ENCODE measurements at places on chromosomes 2 and 18.

GRCh38 chr2:100941646-100942240 is 60.3 kb upstream of the RPL31 start:
- no peak for DNase-seq

- DNase-seq, result no peak
Observed at GRCh38 chr18:35610089-35610488, 28.5 kb downstream of the GALNT1 start.

DNA sequence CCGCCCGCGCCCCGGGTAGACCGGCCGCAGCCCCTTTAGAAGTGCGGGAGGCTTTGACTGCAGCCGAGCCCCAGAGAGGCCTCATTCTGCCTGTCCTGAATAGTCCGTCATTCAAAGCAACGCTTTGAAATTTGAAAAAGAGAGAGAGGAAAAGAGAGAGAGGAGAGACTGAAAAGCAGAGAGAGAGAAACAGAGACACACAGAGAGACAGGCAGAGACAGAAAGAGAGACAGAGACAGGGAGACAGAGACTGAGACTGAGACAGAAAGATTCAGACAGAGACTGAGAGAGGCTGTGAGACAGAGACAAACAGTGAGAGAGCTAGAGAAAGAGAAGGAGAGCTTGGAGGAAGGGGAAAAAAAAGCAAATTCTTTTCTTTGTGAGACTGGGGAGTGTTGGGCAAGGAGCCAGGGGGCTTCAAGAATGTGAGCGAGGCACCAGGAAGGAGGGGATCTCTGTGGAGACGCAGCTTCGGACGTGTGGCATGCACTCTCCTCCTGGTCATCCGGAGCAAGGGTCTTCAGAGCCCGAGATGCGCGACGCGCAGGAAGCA is 73.1 kb downstream of the MYCN start:
- DNase-seq, result no peak

DNA sequence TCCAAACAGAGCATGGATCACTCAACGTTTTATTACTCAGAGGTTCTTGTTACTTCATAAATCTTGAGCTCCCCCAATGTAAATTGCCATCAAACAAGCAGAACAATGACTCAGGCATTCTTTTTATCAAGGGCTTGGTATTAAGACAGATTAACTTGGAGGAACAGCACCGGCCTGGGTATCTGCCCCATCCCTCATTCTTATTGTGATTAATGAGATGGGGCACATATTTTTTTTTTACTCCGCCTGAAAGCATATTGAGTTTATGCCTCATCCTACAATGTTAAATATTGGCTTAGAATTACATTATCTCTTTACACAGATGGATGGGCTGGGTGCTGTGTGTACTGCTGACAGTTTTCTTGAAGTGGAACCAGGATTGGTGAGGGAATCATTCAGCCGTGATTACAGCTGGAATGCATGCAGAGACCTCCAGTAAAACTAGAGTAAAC is 387.3 kb downstream of the CLIP4 start:
- DNase-seq, result no peak

- DNase-seq, result no peak
Observed at GRCh38 chr2:155663265-155663664, 669.3 kb downstream of the NR4A2 start.

GRCh38 chr2:135585586-135585985 is 54.3 kb downstream of the R3HDM1 start:
- DNase-seq, result no peak

- DNase-seq, result no peak
Observed at GRCh38 chr2:130729322-130730299, 741 bp downstream of the GPR148 start.

- DNase-seq, result no peak
Observed at GRCh38 chr18:29726646-29727045, 1315.9 kb downstream of the DSC3 start.

GRCh38 chr2:172288603-172289002 is 138.8 kb upstream of the ITGA6 start:
- DNase-seq, result no peak

- DNase-seq, result no peak
Observed at GRCh38 chr2:129004485-129004884, 685.8 kb upstream of the HS6ST1 start.

DNA sequence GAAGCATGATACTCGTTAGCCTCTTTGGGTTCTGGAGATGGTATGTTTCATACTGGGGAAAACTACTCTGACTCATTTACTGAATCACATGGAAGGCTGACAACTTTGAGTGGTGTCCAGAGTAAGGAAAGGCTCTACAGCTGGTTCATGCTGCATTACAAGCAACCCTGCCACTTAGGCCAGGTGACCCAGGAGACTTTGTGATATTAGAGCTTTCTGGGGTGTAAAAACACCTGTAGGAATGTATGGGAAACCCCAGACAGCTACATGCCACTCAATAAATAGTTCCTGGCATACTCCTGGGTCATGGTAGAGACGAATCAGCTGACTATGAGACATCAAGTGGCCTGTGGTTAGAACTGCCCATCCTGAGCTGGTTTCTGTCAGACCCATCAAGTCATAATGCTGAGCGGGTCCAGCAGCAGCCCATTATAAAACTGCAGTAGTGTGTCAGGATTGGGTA is 21.3 kb upstream of the TCF7L1 start:
- no peak for DNase-seq

DNA sequence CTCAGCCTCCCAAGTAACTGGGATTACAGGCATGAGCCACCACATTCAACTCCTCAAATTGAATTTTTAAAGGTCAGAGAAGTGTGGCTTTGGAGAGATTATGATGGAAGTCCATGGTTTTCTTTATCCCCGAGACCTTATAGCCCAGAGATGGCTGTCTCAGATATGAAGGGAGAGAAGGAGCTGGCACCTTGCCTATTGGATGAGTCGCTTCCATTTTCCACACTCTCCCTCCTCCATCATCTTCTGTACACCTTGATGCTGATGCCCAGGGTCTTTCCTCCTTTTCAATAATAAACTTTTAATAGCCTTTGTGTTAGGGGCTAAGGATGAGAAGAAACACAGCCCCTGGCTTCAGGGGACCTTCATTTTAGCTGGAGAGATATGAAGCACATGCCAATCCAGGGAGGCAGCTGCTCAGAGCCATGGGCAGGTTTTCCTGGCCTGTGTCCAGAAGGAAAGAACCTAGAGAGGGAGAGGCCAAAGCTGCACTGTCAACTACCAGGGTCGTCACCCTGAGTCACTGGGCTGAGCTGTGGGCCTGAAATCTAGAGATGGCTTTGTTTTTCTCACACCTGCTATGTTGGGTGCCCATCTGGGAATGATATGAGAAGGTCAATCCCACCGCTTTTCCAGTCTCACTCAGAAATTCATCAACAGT is 146.0 kb upstream of the SERTAD2 start:
- DNase-seq, result no peak

DNA sequence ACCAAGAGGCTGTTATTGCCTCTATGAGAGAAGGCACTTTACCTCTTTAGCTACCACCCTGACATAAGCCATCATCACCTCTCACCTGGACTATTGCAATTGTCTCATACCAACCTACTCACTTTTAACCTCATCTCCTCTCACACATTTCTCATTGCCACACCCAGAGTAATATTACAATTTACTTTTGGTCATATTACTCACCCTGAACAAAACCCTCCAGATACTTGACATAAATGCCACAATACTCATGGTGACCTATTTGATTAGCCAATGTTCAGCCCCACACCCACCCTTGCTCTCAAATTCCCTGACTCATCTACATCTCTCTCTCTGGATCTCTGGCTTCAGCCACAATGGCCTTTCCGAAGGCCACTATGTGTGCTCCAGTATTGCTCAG is 90.9 kb upstream of the CDH7 start:
- DNase-seq, result no peak

DNA sequence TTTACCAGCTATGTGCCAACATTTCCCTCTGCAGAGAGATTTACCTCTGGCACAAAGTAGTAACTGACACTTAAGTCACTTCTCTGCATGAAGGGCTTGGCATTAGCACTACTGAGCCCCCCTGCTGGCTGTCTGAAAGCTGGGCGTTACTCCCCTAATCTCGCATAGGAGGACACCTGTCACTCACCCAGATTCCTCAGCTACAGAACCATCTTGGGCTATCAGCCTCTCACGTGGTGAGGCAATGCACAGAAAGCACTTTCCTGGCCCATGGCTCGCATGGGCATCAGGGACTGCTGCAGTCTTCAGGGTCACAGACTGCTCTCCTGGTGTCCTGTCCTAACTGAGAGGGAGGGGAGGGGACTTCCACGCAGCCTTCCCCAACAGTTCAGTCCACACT is 12.0 kb downstream of the SERPINE2 start:
- DNase-seq, result no peak

GRCh38 chr2:105175231-105175630 is 66.3 kb upstream of the GPR45 start:
- no peak for DNase-seq

- peak; percentile 58 for DNase-seq
Observed at GRCh38 chr2:112582314-112582746, 2.1 kb upstream of the CHCHD5 start.

- DNase-seq, result no peak
Observed at GRCh38 chr18:54616220-54616848, 25.3 kb downstream of the DYNAP start.

- DNase-seq, result no peak
Observed at GRCh38 chr2:7373156-7373555, 455.9 kb downstream of the RNF144A start.

DNA sequence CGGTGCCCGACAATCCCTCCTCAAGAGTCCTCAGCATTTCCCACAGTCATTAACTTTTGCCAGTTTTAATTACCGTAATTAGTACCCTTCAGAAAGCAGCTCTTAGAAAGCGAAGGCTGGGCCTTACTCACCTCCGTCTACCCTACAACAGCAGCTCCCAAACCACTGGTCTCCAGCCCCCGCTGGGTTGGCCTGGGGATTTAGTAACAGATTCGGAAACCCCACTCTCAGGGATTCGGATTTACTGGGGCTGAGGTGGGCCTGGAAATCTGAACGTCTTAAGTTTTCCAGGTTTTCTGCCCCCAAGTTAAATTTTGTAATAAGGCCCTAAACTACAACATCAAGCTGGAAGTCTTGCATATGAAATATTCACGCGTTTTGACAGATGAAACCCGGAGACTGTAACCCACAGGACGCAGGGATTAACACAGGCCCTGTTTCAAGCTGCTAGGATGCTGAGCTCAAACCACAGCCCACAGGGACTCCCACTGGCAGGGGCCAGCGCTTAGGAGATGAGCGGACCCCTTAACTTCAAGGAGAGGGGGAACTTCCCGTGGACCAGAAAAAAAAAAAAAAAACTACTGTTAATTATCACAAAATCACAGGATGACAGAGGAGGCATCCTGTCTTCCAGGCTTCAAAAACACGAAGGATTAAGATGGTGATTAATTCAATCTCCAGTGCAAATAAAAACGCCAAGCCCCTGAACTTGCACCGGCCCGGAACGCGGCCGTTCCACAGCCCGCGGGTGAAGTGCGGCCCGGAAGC is 985 bp downstream of the ILKAP start:
- peak; percentile 4 for DNase-seq

DNA sequence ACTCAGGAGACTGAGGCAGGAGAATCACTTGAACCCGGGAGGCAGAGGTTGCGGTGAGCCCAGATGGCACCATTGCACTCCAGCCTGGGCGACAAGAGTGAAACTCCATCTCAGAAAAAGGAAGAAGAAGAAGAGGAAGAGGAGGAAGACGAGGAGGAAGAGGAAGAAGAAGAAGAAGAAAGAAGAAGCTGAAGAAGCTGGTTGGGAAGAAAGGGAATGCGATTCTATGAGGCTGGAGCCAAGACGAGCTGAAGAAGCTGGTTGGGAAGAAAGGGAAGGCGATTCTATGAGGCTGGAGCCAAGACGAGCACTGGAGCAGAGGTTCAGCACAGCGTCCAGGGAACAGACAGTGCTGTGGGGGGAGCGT is 30.3 kb upstream of the TAF1B start:
- peak; percentile 7 for DNase-seq

DNA sequence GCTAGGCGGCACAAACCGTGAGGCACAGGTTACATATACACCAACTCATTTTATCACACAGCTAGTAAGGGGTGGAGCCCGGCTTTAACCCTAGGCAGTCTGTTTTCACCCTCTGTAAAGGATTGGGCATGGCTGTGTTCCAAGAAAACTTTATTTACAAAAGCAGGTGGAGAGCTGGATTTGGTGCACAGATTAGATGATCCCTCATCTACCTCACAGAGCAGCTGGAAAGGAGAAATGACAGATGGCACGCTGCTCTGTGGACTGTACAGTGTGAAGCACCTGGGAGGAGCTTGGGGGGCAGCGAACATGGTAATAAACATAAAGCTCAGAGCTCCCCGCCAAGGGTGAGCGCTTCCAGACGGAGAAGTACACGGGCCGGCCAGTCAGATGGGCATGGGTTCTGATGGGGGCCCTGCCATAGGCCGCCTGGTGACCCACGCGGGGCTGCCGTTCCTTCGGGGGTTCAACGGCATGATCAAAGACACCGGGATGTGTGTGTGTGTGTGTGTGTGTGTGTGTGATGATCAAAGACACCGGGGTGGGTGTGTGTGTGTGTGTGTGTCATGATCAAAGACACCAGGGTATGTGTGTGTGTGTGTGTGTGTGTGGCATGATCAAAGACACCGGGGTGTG is 862 bp upstream of the TMEM177 start:
- no peak for DNase-seq

DNA sequence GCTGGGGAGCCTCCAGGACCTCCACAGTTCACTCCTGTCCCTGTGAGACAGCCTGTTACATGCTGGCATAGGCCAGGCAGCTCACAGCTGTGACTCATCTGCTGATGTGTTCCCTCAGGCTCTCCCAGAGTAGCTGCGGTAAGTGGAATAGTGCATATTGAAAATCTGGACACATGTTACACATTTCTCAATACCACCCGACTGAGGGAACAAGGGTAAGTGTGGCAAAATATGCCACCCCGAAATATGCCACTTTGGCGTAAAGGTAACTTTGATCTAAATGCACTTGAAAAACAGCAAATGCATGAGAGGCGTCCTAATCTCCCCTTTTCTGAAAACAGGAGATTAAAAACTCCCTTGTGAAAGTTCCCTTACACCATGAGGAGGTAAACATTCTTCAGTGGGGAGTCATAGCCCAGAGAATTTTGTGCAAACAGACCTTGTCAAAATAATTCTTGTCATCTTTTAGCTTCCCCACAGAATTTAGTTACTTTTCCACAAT is 557.9 kb downstream of the CCDC85A start:
- no peak for DNase-seq

- no peak for DNase-seq
Observed at GRCh38 chr2:71455011-71455740, 1.8 kb downstream of the DYSF start.

- peak; percentile 63 for DNase-seq
Observed at GRCh38 chr2:177261116-177262060, 3.1 kb downstream of the NFE2L2 start.

DNA sequence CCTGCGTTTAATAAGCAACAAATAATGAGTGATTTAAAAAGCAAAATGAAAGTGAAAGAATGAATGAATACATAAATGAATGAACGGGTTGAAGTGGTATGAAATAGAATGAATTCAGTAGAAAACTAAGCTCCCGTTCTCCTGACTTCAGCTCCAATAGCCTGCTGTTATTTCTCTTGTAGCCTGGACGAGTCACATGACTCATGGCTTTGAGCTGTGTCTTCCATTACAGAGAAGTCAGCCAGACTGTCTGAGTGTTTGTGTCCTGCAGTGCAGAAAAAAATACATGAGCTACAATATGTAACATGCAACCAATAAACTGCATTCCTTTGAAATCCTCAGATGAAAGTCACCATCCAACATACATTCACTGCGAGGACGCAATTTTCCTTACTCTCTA is 21.2 kb downstream of the SCG2 start:
- DNase-seq, result no peak

All from inflammatory macrophage treated with lipopolysaccharide for 1 hour (primary cell).